ENCODE measurements at places on chromosomes 5 and 9.

DNA sequence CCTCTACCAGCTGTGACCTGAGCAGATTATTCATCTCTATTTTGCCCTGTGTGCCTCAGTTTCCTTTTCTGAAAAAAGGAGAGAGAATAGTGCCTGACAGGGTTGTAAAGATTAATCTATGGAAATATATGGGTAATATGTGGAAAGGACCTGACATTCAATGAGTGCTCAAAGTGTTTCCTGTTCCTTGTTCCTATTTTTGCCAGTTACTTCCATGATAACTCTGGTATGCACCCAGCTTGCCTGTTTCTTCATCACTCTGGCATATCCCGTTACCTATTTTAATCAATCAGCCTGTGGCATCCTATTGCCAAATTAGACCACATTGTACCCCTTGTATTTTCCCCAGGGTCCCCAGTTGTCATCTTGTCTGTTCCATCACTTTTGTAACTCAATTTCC lies 3.6 kb upstream of the ARAP3 start:
- DNase-seq: no peak

- DNase-seq: no peak
These were observed 11.0 kb upstream of the SNCAIP start for GRCh38 chr5:122301016-122301415.

DNA sequence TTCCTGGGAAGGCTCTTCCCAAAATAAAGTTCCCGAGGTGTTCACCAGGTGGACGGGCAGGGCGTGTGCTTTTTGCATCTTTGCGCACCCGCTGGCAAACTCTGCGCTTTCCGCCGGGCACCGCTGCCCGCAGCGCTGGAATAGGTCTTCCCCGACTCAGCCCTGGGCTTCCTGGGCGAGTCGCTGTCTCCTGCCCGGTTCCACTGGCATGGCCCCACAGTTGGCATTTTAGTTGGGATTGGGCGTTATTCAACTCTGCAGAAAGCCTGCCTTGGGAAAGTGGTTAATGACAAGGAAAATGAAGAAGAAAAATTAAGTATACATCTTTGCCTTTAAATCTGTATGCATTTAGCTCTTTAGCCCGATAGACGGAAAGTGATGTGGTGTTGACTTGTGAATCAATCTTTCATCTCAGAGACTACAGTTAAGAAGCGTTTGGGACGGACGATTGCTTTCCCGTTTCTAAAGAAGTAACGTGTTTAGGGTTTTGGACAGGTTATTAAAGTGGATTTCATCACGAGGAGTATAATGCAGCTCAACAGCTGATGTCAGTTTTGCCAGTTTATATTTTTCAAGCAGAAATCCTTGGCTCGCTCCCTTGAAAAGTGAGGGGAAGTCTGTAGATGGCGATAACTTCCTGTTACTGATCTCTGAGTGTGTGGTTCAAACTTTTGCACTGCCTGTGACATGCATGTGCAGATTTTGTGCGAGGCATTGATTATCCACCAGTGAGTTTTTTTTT lies 946 bp downstream of the ADCY2 start:
- DNase-seq: no peak

GRCh38 chr5:124352312-124352711 lies 394.1 kb downstream of the ZNF608 start:
- DNase-seq: no peak

DNA sequence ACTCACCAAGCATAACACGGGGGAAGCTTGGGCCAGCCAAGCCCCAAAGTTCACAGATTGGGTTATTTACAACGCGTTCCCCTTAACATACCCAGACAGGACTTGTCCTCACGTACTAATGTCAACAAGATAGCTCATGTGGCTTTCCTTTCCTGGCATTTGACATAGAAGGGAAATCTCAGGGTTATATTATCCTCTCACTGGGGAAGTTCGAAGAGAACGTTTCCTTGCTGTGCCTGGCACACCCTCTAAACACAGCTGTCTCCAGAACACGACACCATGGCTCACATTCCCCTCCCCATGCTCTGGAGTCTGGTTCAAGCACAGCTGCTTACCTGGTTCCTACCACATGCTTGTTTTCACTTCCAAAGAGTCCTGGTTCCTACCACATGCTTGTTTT lies 46.8 kb upstream of the OTULINL start:
- no peak for DNase-seq

GRCh38 chr5:143244000-143244736 lies 159.3 kb downstream of the NR3C1 start:
- peak; percentile 100 for DNase-seq

DNA sequence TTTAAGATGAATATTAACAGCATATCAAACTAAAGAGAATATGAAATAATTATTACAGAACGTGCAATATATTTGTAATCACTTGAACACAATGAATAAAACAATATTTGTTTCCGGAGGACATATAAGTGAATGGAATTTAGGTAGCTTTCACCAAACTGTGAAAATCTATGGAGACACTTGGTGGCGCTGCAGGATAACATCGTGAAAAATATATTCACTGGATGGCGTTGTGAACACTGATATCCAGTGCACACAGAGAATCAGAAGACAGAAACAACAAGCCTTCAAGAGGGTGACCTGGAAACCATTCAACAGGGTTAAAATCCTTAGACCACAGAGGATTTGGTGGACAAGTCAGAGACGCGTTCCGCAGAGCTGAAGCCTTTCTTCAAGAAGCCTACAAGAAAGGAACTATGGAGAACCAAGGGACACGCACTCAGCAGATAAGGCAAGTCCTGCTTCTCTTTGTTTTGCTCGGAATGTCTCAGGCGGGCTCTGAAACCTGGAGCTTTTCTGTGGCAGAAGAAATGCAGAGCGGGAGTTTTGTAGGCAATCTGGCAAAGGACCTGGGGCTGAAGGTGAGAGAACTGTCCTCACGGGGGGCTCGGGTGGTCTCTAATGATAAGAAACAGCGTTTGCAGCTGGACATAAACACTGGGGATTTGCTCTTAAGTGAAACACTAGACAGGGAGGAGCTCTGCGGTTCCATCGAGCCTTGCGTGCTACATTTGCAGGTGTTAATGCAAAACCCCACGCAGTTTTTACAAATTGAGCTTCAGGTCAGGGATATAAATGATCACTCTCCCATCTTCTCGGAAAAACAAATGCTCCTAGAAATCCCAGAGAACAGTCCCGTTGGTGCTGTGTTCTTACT lies at the start of gene PCDHB11:
TSS of gene PCDHB11 (plus strand) at position 269 of the 877 bp plus-strand sequence. CDS start at position 417, 148 bp downstream.
- no peak for DNase-seq

DNA sequence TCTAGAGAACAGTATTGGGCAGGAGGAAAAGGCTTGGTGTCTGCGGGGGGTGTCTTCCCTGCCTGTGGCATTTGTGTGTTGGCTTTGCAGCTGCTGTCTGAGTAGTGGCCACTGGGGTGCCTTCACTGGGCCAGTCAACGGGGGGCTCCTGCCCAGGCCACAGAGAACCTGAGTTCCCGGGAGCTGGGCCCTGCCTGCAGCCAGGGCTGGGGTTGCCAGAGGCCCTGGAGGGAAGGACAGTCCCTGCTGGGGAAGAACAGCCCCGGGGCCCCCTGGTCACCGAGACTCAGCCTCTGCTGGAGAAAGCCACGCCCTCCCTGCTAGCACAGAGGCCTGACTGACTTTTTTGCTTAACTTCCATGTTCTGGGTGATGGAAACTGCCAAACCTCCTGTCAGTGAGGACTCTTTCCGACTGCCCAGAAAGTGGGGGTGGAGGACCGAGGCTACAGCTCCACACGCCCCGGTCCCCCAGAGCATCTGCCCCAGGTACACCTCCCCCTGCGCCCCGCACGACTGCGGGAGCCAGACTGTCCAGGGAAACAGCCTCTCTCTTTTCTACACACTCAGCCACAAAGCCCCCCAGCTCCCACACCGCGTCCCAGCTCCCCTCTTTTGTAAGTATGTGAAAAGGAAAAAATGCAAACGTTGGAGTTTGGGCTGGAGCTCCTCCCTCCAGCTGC lies 133.4 kb downstream of the DAB2IP start:
- DNase-seq: no peak

GRCh38 chr9:112783551-112783954 lies 33.0 kb downstream of the SNX30 start:
- no peak for DNase-seq

DNA sequence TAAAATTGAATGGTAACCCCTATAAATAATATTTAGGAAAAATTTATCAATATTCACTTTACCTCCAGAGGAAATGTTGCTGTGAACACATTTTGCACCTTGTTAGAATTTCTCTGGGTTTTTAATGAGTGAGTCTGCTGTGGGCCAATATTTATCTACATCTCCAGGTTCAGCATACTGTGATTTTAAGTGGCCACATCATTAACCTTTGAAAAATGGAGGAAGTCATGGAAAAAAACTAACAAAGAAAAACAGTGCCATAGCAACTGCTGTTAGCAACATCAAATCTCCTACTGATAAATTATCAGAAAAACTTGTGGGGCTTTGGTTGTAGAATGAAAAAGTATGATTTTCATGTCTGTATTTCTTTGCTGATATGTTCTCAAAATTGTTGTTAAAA lies 55.0 kb downstream of the CD180 start:
- no peak for DNase-seq

DNA sequence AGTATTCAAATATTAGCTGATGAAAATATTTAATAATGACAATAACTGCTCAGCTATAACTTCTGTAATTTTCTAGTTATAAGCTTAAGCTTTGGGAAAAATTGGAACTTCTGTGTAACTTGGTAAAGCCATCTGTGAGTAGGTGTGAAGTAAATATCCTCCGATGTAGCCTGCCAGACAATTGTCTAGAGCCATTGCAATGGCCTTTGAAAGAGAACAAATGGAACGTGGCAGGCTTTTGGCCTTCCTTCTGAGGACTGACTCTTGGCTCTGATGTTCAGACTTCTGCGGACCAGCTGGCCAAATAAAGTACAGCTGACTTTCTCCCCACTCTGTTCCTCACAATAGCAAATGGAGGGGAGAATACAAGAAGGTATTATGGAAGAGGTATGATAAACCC lies 203.4 kb upstream of the NMUR2 start:
- no peak for DNase-seq

GRCh38 chr5:107469485-107470294 lies 201.0 kb downstream of the EFNA5 start:
- DNase-seq: peak; percentile 87

DNA sequence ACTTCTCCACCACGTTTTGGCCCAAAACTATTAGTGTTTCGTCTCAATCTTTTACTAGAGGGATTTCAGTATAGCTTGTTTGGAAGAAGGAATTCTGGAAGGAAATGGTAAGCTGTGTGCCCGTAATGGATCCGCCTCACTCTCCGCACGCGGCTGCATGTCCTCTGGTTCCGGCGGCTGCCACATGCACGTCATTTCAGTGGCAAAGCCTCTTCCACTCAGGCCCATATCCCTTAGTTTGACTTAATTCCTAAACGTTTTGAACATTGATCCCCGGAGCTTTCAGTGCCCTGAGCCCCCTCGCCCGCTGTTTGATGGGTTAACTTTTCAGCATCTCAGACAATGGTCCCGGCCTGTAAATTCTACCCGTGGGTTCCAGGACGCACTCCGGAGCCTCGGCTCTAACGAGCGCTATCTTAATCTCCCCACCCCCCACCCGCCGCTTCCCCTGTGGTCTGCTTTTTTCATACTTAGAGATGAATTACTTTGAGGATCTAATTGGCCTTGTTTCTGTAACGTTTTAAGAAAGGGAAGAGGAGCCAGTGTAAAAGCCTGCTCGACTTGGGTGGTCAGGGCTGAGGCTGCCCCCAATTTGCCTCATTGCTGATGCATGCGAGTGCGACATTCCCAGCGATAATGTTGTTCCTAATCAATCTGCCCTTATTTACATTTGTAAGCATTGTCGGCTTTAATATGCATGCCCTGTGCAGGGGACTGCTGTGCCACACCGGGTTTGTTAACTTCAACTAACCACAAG lies 4.6 kb downstream of the PTCH1 start:
- peak; percentile 44 for DNase-seq

DNA sequence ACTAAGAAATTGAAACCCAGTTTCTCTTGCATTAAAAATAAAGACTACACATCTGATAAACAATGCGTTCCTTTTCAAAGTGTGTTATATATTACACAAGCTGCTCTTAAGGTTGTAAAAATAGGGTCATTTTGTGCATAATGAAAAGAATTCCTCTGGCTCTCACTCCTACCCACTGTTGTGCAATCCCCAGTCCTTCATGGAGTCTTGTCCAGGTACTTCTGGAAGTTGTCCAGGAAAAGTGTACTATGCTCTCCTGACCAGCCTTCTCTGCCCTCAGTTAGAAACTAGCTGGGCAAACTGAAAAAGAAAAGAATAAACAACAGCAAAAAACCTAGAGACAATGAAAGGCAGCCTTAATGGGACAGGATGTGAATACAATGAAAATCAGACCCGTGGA lies 345.5 kb upstream of the PAPPA start:
- DNase-seq: no peak

DNA sequence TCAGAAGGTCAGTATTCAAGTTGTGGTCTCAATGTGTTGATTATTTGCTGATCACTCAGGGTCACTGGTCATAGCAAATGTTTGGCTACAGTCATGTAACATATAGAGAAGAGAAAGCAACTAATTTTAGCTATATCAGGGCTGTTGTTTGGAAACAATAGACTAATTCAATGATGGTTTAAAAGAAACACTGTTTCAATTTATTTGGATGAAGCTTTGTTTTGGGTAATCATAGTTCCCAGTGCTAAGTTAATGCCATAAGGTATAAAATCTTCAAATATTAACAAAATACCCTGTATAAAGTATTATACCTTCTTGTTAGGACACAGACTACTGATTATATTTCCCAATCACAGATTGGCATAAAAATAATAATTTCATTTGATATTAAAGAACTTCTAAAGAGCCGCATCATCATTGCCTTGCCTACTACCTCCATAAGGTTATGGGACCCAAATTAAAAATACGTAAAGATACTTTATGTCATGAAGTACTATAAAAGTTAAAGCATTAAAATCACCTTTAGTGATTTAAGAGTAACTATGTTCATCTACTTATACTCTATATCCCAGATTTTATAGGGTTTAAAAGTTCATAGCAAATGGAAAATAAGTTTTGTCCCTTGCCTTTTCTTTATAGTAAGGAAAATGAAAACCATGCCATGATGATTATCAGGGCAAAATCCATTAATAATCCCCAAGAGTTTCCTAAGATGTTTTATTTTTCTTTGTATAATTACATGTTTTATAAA lies 6.0 kb downstream of the NR3C1 start:
- no peak for DNase-seq

GRCh38 chr5:32692036-32692746 lies 18.9 kb upstream of the NPR3 start:
- peak; percentile 90 for DNase-seq

- DNase-seq: no peak
These were observed 3.3 kb upstream of the SLC6A3 start for GRCh38 chr5:1448511-1449011.

DNA sequence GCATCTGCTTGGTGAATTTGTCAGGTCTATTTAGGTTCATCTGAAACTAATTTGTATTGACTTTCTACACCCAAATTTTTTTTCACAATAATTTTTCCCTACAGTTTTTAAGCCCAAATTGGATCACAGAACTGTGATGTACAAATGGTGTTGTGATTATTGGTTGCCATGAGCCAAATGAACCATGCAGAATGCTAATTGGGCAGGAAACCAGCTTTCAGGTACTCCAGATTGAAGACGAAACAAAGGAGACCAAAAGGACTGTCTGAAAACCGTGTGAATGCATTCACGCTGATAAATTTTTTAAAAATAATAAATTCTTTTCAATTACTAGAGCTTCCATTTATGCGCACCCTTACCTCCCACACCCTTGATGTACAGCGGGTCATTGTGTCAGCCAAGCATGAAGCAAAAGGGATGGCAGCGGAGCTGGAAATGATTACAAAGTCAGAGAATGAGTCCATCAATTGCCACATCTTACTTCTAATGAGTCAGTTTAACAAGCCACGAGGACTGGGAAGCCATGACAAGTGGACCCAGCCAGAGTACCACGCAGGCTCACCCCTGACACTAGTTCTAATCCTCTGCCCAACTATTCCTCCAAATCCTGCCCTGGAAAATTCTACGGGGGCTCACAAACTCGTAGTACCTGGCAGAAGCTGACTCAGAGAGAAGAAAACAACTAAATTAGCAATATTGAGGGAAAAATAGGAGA lies 66.5 kb downstream of the SEMA6A start:
- no peak for DNase-seq
